ENCODE measurements at places on chromosomes 2 and 18.
A peak's percentile ranks its signal among the peaks of the same experiment; 100 is the strongest.

DNA sequence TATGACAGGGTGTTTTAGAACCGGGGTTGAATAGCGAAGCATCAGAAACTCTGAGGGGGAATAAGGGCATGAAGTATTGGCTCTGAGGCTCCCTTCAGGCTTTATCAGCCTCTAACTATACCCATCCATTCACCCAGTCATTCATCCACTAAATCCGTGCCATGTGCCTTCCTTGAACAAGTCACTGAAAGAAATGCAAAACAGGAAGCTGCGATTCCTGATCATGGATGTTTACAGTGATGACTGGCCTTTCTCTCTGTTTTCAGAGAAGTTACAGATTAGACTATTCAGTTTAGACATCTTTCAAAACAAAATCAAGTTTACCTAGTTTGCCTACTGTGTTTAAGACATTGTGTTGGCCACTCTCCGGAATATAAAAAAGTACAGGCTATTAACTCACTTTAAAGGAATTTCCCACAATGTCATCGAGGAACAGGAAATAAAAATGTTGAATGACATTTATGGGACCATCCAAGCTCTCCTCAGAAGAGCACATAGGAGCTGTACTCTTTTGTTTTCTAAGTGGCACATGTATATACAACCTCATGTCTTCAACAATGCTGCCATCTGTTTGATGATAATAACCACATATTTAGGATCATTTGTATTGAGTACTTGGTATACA lies 43.8 kb upstream of the SLC14A1 start:
- no peak for DNase-seq

- DNase-seq, result no peak
These were observed 26.3 kb upstream of the CFAP36 start for GRCh38 chr2:55493220-55493619.

DNA sequence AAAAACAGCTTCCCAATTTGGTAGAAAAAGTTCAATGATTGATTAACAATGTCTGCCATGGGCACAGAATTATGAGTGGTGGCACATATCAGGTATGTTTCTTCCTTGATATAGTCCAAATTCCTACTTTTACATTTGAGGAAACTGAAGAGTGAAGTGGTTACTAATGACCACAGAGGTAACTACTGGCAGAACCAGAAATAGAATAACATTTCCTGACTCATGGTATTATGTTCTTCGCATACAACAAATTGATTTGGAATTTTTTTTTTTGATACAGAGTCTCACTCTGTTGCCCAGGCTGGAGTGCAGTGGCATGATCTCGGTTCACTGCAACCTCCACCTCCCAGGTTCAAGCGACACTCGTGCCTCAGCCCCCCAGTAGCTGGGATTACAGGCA lies 6.0 kb upstream of the NFE2L2 start:
- no peak for DNase-seq

DNA sequence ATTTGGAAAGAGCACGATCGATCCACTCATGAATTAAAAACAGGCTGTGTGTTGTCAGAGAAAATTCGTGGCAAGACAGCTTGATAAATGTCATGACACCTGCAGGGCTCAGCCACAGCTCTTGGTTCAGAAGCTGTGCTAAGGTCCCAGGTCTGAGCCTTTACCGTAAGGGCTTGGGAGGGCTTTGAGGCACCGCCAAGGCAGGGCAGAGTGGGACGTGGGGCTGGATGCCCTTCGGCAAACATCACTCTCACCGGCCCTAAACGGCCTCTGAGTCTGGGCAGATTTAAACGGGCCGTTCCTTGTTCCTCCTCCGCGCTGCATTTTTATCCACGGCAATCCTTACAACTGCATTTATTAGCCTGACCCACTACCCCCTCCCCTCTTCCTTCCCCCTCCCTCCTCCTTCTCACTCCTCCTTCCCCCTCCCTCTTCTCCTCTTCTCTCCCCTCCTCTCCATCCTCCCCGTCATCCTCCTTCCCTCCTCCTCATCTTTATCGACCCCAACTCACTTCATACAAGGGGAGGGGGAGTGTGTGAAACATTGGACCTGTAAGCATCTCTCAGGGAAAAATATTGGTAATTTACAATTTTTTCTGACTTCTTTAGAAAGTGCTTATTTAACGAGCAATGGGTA lies 33.9 kb downstream of the MBP start:
- DNase-seq, result peak; percentile 53

GRCh38 chr2:45699032-45699658 lies 47.7 kb downstream of the PRKCE start:
- DNase-seq, result no peak

GRCh38 chr2:26492749-26493515 lies 15.0 kb upstream of the OTOF start:
- no peak for DNase-seq

- DNase-seq, result no peak
These were observed 4.8 kb downstream of the MFSD6 start for GRCh38 chr2:190412966-190413365.

DNA sequence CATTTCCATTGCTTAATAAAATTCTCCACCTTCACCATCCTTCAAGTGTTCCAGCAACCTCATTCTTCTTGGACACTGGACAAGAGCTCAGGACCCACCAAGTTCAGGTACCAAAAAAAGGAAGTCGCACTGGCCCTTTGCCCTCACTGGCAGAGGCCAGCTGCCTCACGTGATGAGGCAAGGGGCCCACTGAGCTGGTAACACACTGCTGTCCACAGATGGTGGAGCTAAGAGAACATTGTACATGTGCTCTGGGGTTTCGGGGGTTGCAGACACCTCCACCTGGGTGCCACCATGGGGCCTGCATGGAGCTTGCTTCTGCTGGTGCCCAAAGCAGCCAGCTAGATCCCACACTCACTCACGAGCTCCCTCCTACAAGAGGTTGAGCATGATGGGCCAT lies 71.3 kb downstream of the SCG2 start:
- DNase-seq, result no peak

DNA sequence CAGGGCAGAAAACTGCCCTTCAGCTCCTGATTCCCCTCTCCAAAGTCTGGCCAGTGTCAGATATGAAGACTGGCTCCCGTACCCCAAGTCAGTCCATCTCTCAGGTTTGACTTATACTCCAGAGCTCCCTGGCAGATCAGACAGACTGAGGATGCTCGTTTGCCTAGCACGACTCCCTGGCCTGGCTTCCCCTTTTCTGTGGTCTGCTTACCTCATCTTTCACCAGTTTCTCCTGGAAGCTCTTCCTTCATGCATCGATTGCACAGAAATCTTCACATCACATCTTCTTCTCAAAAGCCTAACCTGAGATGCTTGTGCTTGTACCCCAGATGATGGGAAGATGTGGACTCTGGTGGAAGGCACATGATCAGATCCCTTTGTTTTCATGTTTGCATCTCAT lies 387.9 kb upstream of the POU3F3 start:
- DNase-seq, result no peak

- no peak for DNase-seq
These were observed 114.3 kb downstream of the ALK start for GRCh38 chr2:29807082-29807481.

GRCh38 chr2:31729442-31730092 lies 148.8 kb upstream of the SRD5A2 start:
- DNase-seq, result no peak

DNA sequence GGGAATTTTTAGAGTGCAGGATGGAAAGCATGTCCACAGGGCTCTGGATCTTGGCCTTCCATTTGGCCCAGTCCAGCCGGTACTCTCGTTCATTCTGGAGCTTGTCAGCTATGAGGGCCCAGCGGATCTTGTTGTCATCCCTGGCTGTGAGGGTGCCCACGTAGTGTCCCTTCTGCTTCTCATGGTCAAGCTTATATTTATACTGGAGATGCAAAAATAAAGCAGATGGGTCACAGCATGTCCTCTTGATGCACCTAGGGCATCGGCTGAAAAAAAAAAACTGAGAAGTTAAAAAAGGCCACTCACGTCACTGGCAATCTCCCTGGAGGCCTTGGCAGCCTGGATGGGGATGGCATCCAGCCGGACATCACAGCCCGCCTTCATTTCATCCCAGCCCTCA lies 160.5 kb downstream of the RIF1 start:
- no peak for DNase-seq

- DNase-seq, result peak; percentile 69
These were observed 1072.4 kb downstream of the RPIA start for GRCh38 chr2:89763581-89764485.

GRCh38 chr18:10062302-10063300 lies 148.8 kb downstream of the VAPA start:
- no peak for DNase-seq

DNA sequence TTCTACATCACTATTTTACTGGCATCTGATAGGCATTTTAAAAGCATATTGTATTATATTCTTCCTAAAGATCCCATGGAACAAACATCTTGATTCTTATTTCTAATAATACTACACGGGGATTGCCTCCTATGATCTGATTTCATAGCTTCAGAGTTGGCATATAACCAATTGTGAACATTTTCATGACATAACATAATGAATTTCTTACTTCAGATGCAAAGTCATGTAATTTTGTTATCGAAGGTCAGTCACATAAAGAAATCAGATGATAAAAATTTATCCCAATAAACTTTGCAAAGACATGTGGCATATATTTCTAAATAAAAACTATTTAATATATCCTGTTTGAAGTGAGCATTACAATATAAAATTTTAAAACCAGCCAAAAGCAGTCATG lies 93.3 kb downstream of the COL5A2 start:
- no peak for DNase-seq

DNA sequence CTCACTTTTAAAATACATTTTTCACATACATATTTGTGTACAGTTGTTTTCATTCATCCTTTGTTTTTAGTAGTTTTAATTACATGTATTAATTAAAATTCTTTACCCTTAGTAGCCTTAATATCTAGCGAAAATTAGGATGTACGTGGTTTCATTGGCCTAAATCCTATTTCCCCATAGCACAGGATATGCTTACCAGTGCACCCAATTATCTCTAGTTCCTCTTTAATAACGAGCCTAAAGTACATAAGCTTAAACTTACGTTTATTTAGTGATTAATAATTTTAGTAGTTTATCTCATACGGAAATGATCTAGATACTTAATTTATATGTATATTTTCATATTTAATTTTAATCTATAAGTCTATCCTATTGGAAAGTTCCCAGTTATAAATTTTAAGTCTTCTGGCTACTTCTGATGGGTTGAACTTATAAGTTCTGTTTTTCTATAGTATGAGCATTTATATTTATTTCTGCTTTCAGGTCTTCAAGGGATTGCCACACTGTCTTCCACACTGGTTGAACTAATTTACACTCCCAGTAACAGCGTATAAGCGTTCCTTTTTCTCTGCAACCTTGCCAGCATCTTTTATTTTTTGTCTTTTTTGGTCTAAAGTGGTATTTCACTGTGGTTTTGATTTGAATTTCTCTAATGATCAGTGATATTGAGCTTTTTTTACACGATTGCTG lies 21.4 kb upstream of the RUFY4 start:
- no peak for DNase-seq

DNA sequence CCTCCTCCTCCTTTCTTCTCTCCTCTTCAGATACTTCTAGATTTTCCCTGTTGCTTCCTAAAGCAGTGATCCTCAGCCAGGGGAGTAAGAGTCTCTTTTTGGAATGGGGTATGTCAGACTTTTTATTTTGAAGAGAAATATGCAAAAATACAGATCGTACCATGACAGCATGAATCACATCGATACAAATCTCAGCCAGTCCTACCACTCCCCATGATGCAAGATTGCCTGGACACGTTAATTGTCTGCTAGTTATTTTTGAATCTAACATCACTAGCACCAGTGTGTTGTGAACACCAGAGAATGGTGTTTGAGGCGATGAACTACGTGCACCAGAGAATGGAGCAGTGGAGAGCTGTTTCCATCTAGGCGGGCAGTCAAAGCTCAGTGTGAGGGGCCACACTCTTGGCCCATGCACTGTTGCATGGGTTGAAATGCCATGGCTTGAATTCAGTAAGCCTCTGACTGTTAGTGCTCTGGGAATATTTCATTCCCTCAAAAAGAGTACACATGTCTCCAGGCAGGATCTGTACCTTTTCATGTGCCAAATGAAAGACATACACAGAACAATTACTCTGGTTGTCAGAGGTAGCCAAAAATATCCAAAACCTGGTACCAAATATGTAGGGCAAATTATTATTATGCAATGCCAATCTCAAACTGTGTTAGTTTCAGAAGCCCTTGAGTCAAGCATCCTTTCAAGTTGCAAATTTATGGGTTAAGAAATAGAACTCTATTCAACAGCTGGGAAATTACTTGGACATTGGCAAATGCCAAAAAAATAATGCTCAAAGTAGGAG lies 46.3 kb upstream of the RALBP1 start:
- no peak for DNase-seq

- no peak for DNase-seq
These were observed 1988.8 kb upstream of the PIK3C3 start for GRCh38 chr18:39966275-39966674.

DNA sequence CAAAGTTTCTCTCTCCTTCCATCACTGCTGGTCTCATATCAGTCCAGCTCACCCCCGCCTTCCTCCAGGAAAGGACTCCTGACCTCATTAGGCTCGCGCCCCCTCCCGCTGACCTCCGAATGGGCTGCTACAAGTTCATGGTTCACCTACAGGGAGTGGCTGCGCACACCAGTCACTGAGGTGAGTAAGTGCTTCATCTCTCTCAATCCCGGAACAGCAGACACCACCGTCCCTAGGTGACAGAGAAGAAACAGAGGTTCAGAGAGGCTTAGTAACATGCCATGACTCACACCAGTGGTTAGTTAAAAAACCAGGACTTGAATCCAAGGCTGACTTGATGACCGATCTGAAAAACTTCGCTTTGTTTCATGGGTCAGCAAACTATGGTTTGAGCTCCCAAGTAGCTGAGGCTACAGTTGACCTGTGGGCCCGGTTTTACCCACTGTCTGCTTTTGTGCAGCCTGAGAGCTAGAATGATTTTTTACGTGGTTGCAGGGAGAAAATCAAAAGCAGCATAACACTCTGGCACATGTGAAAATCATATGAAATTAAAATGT lies 42.0 kb downstream of the ZFP36L2 start:
- DNase-seq, result no peak

DNA sequence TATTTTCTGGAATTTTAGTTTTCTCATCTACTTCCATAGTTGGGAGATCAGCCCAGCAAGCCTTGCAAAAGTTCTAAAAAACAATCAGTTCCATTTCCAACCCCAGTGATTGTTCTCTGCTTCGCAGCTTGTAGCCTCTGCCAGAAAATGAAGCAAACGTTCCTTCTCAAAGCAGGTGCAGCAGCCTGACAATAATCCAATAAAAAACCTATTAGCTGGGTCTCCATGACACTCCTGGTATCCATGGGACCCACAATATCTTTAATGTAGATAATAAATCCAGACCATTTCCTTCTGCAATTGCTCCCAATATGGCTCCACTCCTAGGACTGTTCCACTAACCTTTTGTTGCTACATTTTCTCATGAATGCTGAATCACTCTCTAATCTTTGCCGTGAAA lies 140.8 kb upstream of the SETBP1 start:
- DNase-seq, result no peak

- DNase-seq, result no peak
These were observed 46.2 kb downstream of the TWSG1 start for GRCh38 chr18:9380621-9381395.

Measured in left forelimb (tissue), 1 donor.